NCI-H460 (cell line): ENCODE measurements at places on chromosomes 4 and X. TPM values are rescaled to one million over a fixed set of nuclear protein-coding genes. Genes with fewer than 3 reads are reported as not detected.

The HS6ST2 gene
- total RNA-seq = 37.8 and 39.1 TPM in 2 replicates

The MSANTD1 gene
- 0.20 and 0.32 TPM in 2 replicates for total RNA-seq

GRCh38 chr4:131450572-131451209 lies 1698.4 kb upstream of the PCDH10 start:
- no peak for DNase-seq

The MAGEA8 gene
- total RNA-seq = not detected in 2 replicates

The MAGEA10 gene
- total RNA-seq = not detected in 2 replicates

The MUC7 gene
- total RNA-seq = not detected in 2 replicates

The PTPN13 gene
- 11.3 and 12.6 TPM in 2 replicates for total RNA-seq

The NUDT10 gene
- 0.50 and 0.81 TPM in 2 replicates for total RNA-seq

DNA sequence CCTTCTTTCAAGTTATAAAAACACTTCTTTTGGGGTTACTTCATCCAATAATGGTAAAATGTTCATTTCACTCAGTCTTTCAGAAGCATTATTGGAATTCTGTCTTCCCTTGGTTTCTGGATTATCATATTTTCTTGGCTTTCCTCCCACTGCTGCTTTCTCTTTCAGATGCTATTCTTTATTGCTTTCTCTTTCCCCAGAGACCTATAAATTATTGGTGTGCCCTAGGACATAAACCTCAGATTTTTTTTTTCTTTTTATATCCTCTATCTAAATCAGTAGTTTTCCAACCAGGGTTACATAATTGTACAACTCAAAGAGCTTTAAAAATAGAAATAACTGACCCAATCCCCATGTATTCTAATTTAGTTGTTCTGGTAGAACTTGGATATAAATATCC lies 1005.5 kb downstream of the ARAP2 start:
- DNase-seq = no peak

The MAD2L1 gene
- 56.8 and 56.9 TPM in 2 replicates for total RNA-seq

- DNase-seq = no peak
Measured at GRCh38 chr4:121139533-121140222, 24.4 kb downstream of the TNIP3 start.

- no peak for DNase-seq
Measured at GRCh38 chr4:84342161-84342560, 156.9 kb downstream of the NKX6-1 start.

GRCh38 chrX:132821974-132822633 lies 136.3 kb downstream of the HS6ST2 start:
- no peak for DNase-seq

DNA sequence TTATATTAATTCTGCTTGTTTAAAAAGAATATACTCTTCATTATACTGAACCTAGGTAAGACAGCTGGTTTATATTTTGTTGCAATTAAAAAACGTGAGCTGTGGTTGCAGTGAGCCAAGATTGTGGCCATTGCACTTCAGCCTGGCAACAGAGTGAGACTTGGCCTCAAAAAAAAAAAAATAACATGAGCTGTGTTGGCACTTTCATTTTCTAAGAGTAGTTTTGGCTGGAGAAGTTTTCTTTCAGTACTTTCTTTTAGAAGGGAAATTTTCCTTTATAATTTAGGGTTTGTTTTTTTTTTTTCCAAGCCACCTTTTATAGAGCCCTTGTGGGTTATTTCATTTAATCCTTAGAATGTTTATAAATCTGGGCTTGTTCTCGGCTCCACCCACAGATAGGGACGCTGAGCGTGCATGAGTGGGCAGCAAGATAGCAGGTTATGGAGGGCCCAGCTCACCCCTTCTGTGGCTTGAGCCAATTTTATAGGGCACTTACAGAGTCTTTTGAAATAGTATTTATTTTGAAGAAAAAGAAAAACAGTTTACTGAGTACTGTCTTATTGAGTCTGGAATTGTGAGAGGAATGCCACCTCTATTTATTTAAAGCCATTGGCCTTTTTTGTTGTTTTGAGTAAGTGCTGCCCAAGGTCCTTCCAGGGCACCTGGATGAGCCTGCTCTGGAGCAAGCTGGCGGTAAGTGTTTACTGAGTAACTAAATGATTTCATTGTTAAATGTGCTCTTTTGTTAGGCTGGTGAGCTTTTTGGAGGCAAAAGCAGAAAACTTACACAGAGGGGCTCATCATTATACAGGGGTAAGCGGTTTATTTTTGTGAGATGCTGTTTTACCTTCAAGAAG lies 60.9 kb downstream of the HTT start:
- DNase-seq = no peak

The GDPD2 gene
- not detected in 2 replicates for total RNA-seq

DNA sequence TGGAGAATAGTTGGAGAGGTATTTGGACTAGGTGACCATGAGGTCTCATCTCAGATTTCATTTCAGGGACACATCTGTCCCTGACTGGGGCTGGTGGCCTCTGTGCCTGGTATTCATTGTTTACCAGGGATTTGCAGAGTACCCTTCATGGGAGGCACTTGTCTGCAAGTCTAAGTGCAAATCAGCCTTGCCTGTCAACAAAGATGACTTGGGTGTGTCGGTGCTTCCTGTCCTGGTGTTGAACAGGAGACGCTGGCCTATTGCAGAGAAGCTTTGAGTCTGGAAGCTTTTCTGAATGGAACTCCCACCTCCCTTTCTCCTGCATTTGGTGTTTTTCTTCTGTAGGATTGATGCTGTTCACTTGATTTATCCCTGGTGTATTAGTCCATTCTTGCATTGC lies 104.1 kb downstream of the TNIP2 start:
- no peak for DNase-seq

The TDO2 gene
- 11.4 and 17.6 TPM in 2 replicates for total RNA-seq

DNA sequence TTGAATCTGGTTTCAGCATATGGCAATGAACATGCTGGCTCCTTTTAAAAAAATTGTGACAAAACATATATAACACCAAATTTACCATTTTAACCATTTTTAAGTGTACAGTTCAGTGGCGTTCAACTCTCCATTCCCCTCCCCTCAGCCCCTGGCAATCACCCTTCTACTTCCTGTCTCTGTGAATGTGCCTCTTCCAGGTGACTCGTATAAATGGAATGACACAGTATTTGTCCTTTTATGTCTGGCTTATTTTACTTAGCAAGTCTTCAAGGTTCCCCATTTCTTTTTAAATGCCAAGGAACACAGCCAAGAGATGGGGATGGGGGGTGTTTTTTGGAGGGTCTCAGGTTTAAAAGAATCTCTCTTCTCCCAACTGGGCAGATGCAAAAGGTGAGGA lies 35.4 kb upstream of the BCLAF3 start:
- DNase-seq = peak; percentile 6

DNA sequence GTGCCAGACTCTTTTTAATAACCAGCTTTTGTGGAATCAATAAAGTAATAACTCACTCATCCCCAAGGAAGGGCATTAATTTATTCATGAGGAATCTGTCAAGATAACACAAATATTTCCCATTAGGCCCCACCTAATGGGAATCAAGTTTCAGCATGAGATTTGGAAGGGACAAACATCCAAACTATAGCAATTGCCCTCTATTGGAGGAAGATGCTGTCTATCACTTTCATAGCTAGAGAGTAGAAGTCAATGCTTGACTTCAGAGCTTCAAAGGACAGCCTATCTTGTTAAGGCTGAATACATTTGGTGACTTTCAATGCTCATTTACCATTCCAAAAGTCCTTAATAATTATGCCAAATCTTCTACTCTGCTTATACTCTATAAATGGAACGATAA lies 84.9 kb upstream of the ATOH1 start:
- no peak for DNase-seq

GRCh38 chrX:38890963-38891362 lies 89.7 kb downstream of the MID1IP1 start:
- DNase-seq = no peak

The PHOX2B gene
- total RNA-seq = not detected in 2 replicates

The NRK gene
- total RNA-seq = not detected in 2 replicates

DNA sequence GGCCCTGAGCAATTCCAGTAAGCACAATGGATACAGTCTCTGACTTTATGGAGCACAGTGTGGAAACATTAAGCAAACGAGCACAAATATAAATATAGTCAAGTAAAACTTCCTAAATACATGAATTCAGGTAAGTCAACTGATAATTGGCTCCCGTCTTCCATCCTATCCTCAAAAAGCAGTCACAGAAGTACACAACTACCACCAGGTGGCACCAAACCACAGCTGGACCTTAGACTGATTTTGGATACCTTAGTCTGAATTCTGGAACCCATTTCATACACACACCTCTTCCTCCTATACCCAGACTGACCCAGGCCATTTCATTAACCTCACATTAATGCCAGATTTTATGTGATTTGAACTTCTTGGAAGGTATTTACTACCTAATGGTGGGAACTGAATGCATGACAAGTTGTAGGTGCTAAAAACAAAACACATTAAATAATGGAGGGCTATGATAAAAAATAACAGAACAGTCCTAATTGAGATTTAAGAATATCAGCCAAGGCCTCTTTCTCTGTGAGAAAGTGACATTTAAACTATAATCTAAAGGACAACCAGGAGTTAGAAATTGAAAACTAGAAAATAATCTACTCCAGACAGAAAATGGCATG lies 77.5 kb downstream of the ELF2 start:
- peak; percentile 70 for DNase-seq

DNA sequence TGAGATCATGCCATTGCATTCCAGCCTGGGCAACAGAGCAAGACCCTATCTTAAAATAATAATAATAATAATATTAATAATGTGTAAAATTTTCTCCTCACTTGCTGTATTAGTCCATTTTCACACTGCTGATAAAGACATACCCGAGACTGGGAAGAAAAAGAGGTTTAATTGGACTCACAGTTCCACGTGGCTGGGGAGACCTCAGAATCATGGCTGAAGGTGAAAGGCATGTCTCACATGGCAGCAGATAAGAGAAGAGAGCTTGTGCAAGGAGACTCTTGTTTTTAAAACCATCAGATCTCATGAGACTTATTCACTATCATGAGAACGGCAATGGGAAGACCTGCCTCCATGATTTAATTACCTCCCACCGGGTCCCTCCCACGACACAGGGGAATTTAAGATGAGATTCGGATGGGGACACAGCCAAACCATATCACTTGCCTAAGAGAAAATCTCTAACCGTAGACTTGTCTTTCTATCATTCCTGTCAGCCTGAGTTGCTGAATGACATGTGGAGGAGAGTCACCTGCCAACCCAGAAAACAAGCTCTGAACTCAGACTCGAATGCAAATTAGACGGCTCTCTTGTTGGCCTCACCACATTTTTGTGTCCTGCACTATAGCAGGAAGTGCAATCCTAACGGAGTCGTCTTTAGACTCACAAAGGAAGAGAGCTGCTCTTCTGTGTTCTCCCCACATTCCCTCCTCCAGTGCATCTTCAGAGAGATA lies 51.9 kb upstream of the DCTD start:
- no peak for DNase-seq

The PARM1 gene
- 0.52 and 0.54 TPM in 2 replicates for total RNA-seq

GRCh38 chr4:14675279-14675985 lies 326.8 kb upstream of the CPEB2 start:
- no peak for DNase-seq

DNA sequence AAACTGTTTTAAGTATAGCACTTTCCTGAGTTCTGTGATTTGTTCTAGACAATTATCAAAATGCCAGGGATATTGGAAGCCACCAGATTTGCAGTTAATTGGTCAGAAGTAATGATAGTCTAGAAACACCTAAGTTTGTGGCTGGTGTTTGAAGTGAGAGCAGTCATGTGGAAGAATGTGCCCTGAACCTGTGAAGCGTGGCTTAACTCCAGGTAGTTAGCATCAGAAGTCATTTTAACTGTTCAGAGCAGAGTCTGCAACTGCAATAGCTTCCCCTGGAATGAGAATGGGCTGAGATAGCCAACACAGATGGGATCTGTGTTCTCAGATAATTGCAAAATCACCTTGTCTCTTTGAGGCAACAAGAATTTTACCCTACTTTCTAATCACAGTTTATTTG lies 255.1 kb upstream of the GK2 start:
- DNase-seq = no peak

DNA sequence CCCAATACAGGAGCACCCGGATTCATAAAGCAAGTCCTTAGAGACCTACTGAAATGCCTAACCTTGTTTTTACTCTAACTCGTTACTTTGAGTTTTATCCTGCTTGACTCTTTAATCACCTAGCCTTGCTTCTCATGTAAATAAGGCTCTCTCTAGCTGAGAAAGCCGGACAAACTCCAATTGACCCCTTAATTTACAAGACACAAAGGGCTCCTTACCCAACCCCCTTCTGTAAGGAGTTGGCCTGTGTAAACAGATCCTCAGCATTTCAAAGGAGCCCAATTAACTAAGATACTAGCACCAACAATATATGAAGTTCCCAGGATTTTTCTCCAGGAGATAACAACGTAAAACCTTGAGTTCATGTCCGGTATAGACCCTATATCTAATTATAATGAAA lies 61.7 kb downstream of the CT47B1 start:
- no peak for DNase-seq

The TCEAL9 gene
- total RNA-seq = 143 TPM in 2 replicates

- no peak for DNase-seq
Measured at GRCh38 chr4:76897536-76898384, at the start of gene SOWAHB. Gene SOWAHB, minus strand, starts transcription at chr4:76898144. Its CDS starts 295 bp downstream, at chr4:76897849.

The DUSP21 gene
- not detected in 2 replicates for total RNA-seq

DNA sequence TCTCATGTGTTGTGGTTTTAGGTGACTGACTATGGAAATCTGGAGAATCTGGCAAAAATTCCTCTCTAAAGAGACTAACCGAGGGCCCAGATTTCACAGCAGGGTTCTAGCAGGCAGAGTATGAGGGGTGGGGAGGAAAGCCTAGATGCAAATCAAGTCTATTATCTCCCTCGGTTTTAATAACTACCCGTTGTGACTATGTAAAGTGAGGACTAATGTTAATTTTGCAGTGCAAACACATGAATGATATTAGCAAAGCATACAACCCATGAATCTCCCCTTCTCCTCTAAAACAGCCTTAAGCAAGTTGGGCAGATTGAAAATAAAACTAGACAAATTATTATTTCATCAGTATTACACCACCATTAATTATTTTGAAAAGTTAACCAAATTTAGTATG lies 131.4 kb downstream of the SLITRK2 start:
- no peak for DNase-seq

The PFKFB1 gene
- total RNA-seq = 0.35 TPM in 1 of 2 replicates, not detected in the other

GRCh38 chrX:81232218-81232617 lies 30.3 kb downstream of the SH3BGRL start:
- no peak for DNase-seq

GRCh38 chr4:139973015-139973414 lies 181.0 kb downstream of the MAML3 start:
- DNase-seq = no peak

- no peak for DNase-seq
Measured at GRCh38 chrX:134186362-134187121, 50.4 kb upstream of the CCDC160 start.

DNA sequence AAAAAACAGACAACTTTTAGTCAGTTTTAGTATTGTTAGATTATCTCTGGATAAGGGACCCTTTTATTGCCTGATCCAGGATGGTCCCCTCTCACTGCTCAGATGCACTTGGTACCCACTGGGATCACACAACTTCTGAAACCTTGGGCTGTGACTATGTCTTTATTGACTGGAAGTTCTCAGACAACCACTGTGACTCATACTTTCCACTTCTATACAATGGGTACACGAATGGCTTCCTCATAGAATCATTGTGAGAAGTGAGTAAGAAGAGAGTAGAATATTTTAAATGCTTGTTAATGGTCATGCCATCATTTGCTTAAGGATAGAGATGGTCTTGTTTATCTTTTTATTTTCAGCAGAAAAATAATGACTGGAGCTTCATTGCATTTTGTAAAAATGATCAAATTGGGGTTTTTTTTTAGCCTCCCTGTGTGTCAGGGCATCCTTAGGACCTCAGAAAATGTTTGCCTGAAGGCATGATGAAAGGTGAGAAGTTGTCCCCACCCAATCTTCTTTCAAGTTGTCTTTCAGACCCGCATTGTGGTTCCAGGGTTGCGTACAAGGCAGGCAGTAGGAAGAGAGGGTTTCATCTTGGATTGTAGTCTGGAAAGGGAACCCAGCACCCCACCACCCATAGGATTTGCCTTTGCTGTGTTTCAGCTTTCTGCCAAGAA lies 115.1 kb downstream of the CPEB2 start:
- DNase-seq = no peak

The CHIC2 gene
- 22.2 and 22.3 TPM in 2 replicates for total RNA-seq
